ENCODE measurements at places on chromosomes 3 and 15. TPM values are rescaled to one million over a fixed set of nuclear protein-coding genes. Genes with fewer than 3 reads are reported as not detected.
A peak's percentile ranks its signal among the peaks of the same experiment; 100 is the strongest.

GRCh38 chr3:136428167-136428566, 178.0 kb downstream of the PCCB start:
- H3K4me1 ChIP-seq, result no peaks in the 10 kb centered on the region
- no peaks in the 10 kb centered on the region for H3K27me3 ChIP-seq
- H3K4me3 ChIP-seq, result no peak overlapping the region
- H3K27ac ChIP-seq, result no peak overlapping the region

DNA sequence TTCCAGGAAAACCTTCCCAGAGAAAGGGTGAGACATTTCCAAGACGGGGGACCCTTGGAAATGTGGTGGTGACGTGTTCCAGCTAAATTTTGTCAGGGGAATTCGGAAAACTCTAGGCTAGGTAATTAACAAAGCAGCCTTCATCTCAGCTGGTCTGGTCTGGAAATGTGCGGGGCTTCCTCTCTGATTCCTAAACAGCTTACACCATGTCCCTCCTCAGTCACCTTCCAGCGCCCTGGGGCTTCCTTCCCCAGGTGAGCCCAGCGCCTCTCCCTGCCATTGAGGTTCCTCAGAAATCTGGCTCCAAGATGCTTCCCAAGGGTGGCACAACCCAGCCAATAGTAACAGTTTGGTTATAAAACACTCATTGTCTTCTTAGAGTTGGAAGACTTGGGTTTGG, 571 bp downstream of the ACAD9 start:
- H3K4me1 ChIP-seq, result peaks cover 26% of the 10 kb centered on the region
- peak overlapping the region; percentile 98 for H3K4me3 ChIP-seq
- no peaks in the 10 kb centered on the region for H3K27me3 ChIP-seq
- no peak for DNase-seq
- peaks cover 9% of the 10 kb centered on the region for H3K36me3 ChIP-seq
- H3K27ac ChIP-seq, result peak overlapping the region; percentile 98

- H3K4me1 ChIP-seq, result peaks cover 4% of the 10 kb centered on the region
- H3K4me3 ChIP-seq, result no peak overlapping the region
- DNase-seq, result no peak
- no peaks in the 10 kb centered on the region for H3K36me3 ChIP-seq
Observed at GRCh38 chr15:88401251-88401995, 65.8 kb downstream of the MRPL46 start.

GRCh38 chr15:52213206-52213605, 22.0 kb upstream of the GNB5 start:
- H3K27ac ChIP-seq, result no peak overlapping the region
- DNase-seq, result no peak
- H3K36me3 ChIP-seq, result no peaks in the 10 kb centered on the region

- no peak for DNase-seq
- no peaks in the 10 kb centered on the region for H3K36me3 ChIP-seq
- H3K4me3 ChIP-seq, result no peak overlapping the region
- H3K27me3 ChIP-seq, result no peaks in the 10 kb centered on the region
Observed at GRCh38 chr15:63815796-63816533, 17.8 kb downstream of the HERC1 start.

DNA sequence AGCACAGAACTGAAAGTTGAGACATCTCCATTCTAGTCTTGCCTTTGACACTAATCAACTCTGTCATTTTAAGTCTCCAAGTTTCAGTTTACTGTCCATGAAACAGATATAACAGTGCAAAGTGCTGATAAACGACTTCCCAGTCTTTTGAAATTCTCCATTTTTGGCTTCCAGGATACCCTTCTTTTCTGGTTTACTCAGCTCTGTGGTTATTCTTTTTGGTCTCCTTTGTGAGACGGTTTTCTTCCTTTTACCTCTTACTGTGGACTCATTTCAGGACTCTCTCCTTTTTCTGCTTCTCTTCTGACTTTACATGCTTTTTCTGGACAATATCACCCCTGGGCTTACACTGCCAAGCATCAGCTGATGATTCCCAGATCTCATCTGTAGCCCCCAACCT, 18.9 kb downstream of the SST start:
- DNase-seq, result no peak
- H3K27ac ChIP-seq, result no peak overlapping the region
- H3K36me3 ChIP-seq, result no peaks in the 10 kb centered on the region
- no peaks in the 10 kb centered on the region for H3K4me1 ChIP-seq

DNA sequence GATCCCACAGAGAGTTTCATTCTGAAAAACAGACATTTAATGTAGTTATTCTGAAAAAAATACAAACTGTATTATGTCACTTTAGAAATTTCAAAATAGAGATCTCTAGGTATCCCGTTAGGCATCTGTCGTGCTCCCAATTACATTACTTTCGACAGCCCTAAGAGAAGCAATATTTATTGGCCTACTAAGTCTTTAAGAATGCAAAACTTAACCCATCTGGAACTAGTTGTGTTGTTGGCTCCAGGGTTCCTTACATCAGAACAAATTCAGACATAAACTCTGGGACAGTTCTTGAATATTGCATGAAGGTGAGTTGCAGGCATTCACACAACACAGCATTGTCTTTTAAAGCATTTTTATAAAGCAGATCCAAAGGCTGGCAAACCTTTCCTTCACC, 498.4 kb downstream of the FHIT start:
- H3K27me3 ChIP-seq, result no peaks in the 10 kb centered on the region
- H3K36me3 ChIP-seq, result no peaks in the 10 kb centered on the region
- no peak for DNase-seq

- no peak for DNase-seq
- no peak overlapping the region for H3K4me3 ChIP-seq
- no peaks in the 10 kb centered on the region for H3K36me3 ChIP-seq
- no peak overlapping the region for H3K27ac ChIP-seq
- H3K27me3 ChIP-seq, result no peaks in the 10 kb centered on the region
Observed at GRCh38 chr3:81472600-81473362, 288.7 kb downstream of the GBE1 start.

DNA sequence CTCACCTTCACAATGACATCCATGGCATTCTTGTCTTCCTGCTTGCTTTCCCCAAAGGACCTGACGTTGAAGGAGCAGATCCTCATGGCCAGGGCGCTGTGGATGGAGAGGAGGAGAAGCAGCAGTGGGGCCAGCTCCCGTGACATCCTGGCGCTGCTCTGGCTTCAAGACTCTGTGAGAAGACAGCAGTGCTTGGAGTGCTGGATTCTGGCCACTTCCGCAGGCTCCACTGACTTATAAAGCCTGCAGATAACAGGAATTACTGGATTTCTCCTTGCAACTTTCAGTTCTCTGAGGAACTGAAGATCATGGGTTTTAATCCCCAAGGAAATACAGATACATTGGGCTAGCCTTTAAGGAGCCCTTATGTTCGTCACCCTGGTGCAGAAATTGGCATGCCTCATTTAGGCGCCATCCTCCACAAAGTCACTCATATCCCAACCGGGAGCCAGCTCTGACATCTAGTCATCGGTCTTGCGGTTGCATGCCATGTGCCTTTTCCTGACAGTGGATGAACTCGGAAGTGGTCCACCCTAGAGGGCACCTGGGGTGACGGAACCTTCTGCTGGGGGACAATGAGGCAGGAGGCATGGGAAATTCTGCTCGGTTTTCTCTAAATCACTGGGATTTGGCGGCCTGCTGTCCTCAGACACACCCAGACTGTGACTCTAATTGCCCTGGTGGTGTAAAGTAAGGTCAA, at the start of gene DNASE1L3:
DNASE1L3 (minus strand) TSS at position 212 of the 700 bp plus-strand sequence; CDS start at position 146, 66 bp downstream.
- no peak within 1 kb of the TSS for H3K27ac ChIP-seq
- no peaks in the 10 kb centered on the region for H3K36me3 ChIP-seq
- H3K4me1 ChIP-seq, result peaks cover 10% of the 10 kb centered on the region
- no peak for DNase-seq

DNA sequence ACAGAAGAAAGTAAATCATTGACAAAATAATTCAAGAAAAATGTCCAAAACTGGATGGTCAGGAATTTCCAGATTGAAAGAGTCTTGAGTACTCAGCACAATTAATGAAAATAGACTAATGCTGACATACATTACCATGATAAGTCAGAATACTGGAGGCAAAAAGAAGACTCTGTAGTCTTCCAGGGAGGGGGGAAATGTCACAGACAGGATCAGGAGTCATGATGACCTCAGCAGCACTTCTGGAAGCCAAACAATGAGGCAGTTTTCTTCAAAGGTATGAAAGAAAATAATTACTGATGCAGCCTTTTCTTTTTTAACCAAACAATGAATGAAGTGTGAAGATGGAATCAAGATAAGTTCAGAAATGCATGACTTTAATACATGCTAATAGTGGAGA, 30.1 kb upstream of the SLC22A13 start:
- no peak for DNase-seq
- no peak overlapping the region for H3K4me3 ChIP-seq
- H3K27ac ChIP-seq, result no peak overlapping the region
- H3K36me3 ChIP-seq, result peaks cover 41% of the 10 kb centered on the region
- H3K4me1 ChIP-seq, result no peaks in the 10 kb centered on the region

DNA sequence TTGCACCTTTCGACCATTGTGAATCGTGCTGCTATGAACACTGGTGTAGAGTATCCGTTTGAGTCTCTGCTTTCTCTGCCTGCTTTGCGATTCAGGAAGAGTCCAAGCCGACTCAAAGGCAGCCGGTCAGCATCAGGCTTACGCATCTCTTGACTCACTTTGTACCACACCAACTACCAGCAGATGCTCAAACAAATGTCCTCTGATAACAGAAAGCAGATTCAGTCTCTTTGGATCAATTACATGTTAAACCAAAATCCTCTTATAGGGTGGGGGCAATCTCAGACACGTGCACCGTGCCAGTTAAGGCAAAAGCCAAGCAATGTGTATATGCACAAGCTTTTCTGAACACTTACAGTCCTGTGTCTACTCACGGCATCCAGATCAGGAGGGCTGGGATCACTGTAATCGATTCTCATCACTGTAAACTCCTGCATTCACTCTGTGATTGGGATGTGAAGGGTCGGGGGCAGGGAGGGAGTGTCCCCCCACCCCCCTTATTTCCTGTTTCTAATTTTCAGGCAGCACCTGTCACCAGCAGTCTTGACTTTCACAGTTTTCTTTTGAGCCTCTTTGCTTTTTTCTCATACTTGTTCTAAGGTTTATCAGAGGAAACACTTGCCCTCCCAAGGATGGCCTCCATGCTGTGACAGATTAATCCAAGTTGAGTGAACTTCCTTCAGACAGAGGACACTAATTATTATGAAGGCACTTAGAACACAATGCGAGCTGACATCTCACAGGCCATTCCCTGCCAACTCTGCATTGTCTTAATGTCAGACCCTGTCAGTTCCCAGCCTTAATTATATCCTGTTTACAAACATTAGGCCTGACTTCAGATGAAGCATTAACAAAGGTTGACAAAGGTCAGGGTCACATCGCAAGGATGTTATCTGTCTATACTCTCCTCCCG, 153.5 kb downstream of the MECOM start:
- DNase-seq, result no peak
- no peaks in the 10 kb centered on the region for H3K27me3 ChIP-seq
- no peaks in the 10 kb centered on the region for H3K4me1 ChIP-seq
- H3K27ac ChIP-seq, result no peak overlapping the region
- no peak overlapping the region for H3K4me3 ChIP-seq

GRCh38 chr3:163533381-163533780, 1544.9 kb downstream of the SI start:
- H3K4me3 ChIP-seq, result no peak overlapping the region
- H3K27ac ChIP-seq, result no peak overlapping the region
- no peaks in the 10 kb centered on the region for H3K36me3 ChIP-seq
- H3K4me1 ChIP-seq, result no peaks in the 10 kb centered on the region
- DNase-seq, result no peak

DNA sequence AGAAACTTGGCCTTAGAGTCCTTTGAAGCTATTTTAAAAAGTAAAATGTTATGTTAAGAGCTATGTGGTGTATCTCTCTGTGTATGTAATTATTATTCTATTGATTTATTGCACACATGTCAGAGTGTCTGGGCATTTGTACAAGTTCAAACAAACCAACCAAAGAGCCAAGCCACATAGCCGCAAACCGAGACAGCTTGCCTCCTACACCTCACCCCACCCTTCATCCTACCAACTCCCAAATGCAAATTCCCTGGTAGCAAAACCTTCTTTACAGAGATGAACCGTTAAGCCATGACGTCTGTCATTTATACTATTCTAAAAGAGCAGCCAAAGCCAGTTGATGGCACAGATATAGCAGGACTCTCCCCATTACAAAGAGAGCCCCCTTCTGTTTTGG, 332.3 kb downstream of the ERC2 start:
- peaks cover 40% of the 10 kb centered on the region for H3K4me1 ChIP-seq
- no peak overlapping the region for H3K27ac ChIP-seq
- no peaks in the 10 kb centered on the region for H3K36me3 ChIP-seq
- H3K27me3 ChIP-seq, result no peaks in the 10 kb centered on the region

- H3K4me1 ChIP-seq, result no peaks in the 10 kb centered on the region
- H3K27ac ChIP-seq, result no peak overlapping the region
- DNase-seq, result no peak
- H3K4me3 ChIP-seq, result no peak overlapping the region
- H3K27me3 ChIP-seq, result no peaks in the 10 kb centered on the region
- peaks cover 99% of the 10 kb centered on the region for H3K36me3 ChIP-seq
Observed at GRCh38 chr15:92951800-92952457, 51.8 kb downstream of the CHD2 start.

GRCh38 chr15:98272625-98273024, 312.1 kb downstream of the ARRDC4 start:
- no peak overlapping the region for H3K4me3 ChIP-seq
- H3K27me3 ChIP-seq, result no peaks in the 10 kb centered on the region
- H3K4me1 ChIP-seq, result no peaks in the 10 kb centered on the region

DNA sequence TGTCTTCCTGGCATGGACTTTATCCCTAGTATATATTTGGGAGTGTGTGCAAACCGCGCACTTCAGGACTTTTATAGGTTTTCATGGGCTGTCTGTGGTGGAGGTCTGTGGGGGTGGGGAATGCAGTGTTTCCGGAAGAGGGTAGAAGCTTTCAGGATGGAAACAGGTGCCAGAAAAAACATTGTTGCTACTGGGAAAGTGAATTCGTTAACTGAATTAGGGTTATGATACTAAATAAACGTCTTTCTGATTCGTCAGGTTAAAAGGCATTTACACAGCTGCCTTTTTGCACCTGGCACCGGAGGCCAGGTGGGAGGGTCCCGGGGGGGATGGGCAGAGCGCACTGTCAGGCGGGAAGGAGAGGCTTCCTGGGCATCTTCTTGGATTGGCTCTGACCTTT, 62.1 kb downstream of the SLCO3A1 start:
- no peak overlapping the region for H3K4me3 ChIP-seq
- H3K27me3 ChIP-seq, result no peaks in the 10 kb centered on the region
- no peaks in the 10 kb centered on the region for H3K4me1 ChIP-seq

DNA sequence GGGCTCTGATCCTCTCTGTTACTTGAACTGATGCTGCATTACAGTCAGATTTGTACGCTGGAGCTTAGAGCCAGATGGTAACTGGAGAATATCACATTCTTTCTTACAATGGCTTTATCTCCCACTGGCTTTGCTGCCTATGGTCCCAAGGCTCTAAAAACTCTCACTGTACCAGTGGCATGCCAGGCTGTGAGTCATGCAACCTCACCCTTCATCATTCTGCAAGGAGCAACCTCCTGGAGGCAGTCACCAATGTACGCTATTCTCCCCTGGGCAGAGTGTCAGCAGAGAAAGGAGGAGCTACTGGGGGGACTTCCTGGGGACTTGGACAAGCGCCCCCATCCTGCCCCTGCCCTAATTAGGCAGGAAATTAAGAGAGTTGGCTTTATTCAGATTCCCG, 97.9 kb upstream of the EIF1B start:
- H3K36me3 ChIP-seq, result no peaks in the 10 kb centered on the region
- H3K27ac ChIP-seq, result no peak overlapping the region
- H3K27me3 ChIP-seq, result peaks cover 3% of the 10 kb centered on the region
- no peaks in the 10 kb centered on the region for H3K4me1 ChIP-seq
- DNase-seq, result peak; percentile 65

- H3K27me3 ChIP-seq, result no peaks in the 10 kb centered on the region
- H3K4me1 ChIP-seq, result peaks cover 3% of the 10 kb centered on the region
- no peak overlapping the region for H3K27ac ChIP-seq
- H3K4me3 ChIP-seq, result no peak overlapping the region
- peak; percentile 77 for DNase-seq
Observed at GRCh38 chr3:65352951-65353350, 665.2 kb upstream of the ADAMTS9 start.

The ISG20 gene
- total RNA-seq, result 2.1 TPM

The TLR9 gene
- not detected for total RNA-seq

The TRIM59 gene
- 21.5 TPM for total RNA-seq

The SLC24A5 gene
- total RNA-seq, result not detected

The DCBLD2 gene
- 278 TPM for total RNA-seq
